ENCODE measurements at places on chromosomes 1 and 21.

GRCh38 chr1:179955731-179956130 lies 1.1 kb downstream of the CEP350 start:
- no peak for DNase-seq

- DNase-seq = no peak
These were observed 140.5 kb downstream of the RHOU start for GRCh38 chr1:228875741-228876140.

GRCh38 chr1:27559466-27560030 lies 44.4 kb downstream of the AHDC1 start:
- DNase-seq = no peak

DNA sequence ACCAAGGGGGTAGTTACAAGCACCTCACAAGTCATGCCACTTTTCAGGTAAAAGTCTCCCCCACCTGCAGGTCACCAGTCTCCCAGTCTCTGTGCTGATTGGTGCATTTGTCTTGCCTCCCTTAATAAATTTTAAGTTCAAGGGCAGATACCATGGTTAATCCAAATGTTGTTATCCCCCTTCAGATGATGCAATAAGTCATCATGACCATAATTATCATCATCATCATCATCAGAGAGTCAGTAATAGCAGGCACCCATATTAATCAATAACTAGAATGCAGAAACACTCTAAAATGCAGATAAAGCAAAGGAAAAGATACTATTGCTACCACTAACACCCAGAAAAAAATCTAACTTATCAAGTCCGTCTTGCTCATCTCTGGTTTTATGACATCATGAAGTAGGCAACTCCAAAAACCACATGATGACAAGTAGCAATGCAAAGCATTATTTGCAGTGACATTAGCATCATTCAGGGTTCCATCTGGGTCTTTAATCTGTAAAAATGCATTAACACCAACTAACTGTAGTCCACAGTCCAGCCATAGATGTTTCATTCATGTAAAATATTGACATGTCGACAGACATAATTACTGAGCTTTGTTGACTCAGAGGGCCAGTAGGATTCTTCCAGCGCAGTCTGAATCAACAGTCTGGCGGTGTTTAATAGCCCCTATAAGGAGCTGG lies 492.0 kb upstream of the RUNX1 start:
- DNase-seq = no peak

DNA sequence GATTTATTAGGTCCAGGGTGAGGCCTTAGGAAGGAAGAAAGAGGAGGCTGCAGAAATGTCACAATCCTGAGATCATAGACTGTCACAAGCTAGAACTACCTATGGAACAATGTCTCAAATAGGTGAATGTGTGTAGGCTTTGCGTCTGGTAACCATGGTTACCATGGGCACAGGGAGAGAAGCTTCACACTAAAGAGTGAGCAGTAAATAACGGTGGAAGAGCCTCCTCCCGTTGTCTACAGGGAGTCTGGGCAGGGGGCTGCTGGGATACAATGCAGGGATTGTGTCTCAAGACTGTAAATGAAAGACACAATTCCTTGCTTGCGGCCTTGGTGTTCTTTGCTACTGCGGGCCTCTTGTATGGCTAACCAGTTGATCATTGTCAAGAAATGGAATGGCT lies 28.2 kb upstream of the KCNJ6 start:
- no peak for DNase-seq

GRCh38 chr1:52343979-52344378 lies 22.0 kb downstream of the CC2D1B start:
- no peak for DNase-seq

GRCh38 chr1:5819391-5820025 lies 172.7 kb downstream of the NPHP4 start:
- DNase-seq = no peak

DNA sequence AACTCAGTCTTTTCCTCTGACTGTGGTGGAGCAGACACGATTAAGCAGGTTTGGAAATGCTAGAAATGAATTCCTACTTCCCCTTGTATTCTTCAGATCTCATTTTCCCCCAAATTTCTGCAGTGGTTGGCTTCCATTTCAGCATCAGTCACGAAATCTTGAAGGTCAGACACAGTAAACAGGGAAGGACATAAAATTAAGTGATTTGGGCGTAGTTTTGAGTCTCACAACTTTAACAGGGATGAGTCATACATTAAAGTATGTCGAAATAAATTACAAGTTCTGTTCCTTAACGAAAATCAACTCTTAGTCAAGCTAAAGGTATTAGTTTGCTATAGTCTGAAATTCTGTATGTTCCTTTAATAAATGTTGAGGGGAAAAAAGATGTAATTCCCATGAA lies 61.1 kb downstream of the HNRNPR start:
- DNase-seq = no peak

- no peak for DNase-seq
These were observed 185.7 kb upstream of the VAMP3 start for GRCh38 chr1:7585216-7585907.

GRCh38 chr1:55623311-55623710 lies 408.1 kb upstream of the USP24 start:
- DNase-seq = no peak

DNA sequence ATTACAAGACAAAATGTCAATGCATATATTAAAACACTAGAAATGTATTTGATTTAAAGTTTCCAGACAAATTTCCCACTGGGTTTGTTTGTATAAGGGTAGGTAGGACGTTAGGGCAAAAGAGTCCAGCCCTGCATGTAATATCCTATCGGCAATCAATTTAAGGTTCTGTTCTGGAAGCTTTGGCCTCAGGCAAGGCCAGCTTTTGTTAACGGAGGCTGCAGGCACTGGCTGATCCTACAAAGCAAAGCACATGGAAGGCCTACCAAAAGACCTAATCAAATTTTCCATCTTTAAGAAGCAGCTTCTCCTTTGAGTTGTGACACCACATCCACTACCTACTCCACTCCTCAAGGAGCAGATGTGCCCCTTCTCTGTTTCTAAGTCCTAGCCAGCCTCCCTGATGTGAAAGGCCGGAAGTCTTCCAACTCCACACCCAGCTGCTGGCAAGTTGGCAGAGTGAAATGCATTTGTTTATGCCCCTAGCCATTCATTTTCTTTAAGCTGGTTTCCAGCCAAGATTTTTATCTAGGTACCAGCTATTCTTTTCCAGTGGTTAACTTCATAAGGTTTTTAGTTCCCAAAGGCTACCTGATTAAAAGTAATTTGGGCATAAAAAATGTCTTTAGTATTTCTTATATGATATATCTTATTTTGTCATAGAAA lies 452.6 kb downstream of the PTBP2 start:
- DNase-seq = no peak

Measured in right forelimb (tissue), 1 donor.